Sciatic nerve (tissue), 2 donors: ENCODE measurements at places on chromosomes 3 and 15. TPM values are rescaled to one million over a fixed set of nuclear protein-coding genes. Genes with fewer than 3 reads are reported as not detected.

- DNase-seq: no peak
Observed at GRCh38 chr3:57675530-57675929, 17.3 kb downstream of the DENND6A start.

DNA sequence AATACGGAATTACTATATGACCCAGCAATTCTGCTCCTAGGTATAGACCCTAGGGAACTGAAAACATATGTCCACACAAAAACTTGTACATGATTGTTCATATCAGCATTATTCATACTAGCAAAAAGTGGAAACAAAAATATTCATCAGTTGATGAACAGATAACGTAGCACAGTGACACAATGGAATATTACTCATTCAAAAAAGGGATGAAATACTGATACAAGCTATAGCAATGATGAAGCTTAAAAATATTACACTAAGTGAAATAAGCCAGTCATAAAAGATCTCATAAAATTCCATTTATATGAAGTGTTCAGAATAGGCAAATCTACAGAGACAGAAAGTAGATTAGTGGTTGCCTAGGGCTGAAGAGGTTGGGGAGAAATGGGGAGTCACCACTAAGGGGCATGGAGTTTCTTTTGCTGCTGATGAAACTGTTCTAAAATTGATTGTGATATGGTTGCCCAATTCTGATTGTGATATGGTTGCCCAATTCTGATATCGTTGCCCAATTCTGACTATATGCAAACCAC, 10.5 kb downstream of the C15orf61 start:
- DNase-seq: no peak

GRCh38 chr3:101675709-101676215, 1.2 kb downstream of the ZBTB11 start:
- peak; percentile 78 for DNase-seq

- peak; percentile 77 for DNase-seq
Observed at GRCh38 chr3:10955711-10956453, 36.7 kb upstream of the SLC6A1 start.

DNA sequence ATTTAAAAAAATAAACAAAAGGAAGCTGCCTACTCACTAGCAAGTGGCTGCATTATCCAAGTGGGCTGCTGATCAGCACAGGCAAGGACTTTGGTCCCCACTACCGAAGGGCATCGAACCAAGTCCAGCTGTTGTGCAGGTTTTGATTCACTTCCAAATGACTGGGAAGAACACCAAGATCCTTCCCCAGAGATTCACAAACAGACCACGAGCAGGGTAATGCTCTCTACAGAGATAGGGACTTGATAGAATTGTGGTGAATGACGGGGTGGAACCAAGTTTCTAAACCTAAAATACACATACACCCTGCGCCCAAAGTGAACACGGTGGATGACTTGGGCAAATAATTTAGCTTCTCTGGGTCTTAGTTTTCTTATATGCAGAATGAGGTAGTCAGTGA, 203.7 kb upstream of the ICE2 start:
- DNase-seq: no peak

DNA sequence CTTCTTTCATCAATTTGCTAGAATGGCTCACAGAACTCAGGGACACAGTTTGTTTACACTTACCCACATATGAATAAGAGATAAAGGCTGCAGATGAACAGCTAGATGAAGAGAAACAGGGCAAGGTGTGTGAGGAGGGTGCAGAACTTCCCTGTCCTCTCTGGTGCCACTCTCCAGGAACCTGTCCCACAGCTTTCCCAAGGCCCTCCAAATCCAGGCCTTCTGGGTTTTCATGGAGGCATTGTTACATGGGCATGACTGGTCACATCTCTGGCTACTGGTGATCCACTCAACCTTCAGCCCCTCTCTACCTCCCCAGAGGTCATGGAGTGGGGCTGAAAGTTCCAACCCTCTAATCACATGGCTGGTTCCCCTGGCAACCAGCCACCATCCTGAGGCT, 73.6 kb downstream of the ITGB5 start:
- peak; percentile 32 for DNase-seq

DNA sequence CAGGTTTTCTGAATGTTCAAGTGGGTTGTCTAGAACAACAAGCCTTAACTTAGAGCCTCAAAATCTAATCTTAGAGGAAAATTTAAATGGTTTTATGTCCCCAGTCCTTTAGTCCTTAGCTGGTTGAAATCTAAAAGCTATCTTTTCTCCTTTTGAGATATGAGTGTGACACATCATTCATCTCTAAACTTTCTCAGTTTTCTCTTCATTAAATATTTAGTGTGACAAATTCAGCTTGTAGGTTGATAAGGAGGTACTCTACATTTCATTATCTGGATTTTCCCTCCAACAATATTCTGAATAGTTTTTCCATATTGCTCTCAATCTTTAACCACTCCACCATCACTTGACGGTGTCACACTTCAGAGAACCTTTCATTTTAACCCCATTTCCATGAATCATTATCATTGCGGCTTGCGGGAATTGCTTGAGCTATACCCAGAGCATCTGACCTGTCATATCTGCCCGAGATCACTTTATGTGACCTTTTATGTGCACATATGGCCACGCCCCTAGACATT, 16.1 kb upstream of the ATP8B4 start:
- no peak for DNase-seq

GRCh38 chr3:52200981-52201679, 3.2 kb downstream of the ALAS1 start:
- no peak for DNase-seq

DNA sequence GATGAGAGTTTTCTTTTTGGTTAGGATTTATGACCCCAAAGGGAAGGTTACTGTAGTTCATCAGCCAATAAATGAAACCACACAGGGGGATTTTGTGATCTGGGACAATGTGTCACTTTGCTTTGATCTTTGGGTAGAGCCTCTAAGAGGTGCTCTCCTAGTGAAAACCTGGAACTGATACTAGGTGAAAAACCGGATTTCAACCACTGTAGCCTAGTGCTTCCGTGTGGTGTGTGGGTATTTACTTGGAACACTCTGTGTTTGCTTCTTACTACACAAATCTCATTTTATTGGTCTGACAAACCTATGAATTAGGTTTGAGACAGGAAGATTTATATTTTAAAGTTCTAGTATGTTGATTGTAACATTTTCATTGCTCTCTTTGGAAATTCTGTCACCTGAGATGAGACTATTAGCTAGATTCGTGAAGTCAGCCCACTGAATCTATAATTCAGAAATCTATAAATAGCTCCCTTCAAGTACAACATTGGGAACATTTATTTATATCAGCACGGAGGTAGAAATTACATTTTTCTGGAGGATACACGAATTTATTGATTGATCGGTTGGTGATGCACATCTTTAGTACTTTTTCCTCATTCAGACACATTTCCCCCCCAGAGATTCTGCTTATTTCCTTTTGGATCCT, 119.8 kb downstream of the AKAP13 start:
- no peak for DNase-seq

DNA sequence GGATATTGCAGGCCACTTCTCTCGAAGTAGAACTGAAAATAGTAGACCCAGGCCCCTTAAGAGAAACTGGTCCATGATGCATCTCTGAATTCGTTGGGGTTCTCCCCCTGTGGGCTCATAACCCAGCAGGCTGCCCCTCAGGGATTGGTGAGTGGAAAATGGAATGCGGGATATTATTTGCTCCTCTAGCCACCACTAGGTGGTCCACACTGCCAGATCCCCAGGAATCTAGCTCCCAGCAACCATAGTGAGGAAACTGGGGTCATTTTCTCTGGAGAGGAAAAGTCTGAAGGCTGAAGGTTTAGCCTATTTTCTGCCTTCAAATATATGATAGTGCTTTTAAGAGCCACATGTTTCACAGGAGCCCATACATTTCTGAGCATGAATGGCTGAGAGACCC, 6.7 kb downstream of the CX3CR1 start:
- DNase-seq: no peak

DNA sequence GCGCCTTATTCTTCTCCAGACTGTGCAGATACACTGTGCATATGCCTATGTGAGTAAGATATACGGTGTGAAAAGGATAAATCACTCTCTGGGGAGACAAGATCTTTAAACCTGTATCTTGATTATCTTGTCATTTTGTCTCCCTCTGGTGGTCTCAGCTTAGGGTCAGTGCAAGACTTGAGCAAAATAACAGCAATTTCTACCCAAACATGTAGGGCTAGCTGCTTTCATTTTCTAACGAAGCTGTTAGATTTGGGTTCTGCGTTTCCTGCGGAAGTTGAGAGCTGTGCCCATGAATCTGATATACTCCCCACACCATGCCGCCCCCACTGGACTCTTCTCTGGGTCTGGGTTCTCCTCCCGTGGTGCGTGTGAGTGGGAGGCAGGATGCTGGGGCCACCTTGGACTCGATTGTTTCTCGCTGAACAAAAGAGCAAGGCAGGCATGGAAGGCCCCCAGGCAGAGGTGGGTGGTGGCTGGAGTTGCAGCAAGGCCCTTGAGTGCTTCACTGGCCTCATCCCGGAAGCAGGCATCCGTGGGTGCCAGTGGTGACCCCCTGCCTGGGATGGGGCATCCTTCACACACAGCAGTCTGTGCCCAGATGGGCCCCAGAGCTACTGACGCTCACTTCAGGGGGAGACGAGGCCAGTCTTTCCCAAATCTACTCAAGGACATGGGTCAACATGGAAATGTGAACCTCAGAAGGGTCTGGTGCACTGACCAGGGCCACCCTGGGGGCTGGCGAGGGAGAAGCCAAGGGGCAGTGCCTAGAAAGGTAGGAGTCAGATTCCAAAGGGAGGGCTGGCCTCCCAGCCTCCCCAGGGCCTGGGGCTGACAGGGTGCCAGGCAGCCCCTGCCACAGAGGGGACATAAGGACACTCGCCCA, 179.6 kb downstream of the NSMCE3 start:
- DNase-seq: no peak

DNA sequence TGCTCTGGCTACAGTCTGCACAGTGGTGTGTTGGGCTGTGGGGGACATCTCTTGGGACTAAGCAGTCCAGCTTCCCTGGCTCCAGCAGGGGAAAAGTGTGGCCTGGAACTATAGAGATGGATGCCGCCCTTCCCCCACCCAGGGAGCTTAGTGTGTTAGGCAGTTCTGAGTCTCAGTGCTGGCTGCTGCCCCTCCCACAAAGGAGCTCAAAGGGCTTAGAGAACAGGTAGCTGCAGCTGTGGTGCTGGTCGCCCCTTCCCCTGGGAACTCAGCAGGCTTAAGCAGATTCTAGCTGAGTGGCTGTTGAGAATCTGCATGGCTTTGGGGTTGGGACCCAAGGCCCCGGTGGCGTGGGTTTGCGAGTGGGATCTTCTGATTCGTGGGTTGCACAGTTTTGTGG, 190.8 kb downstream of the PDCD6IP start:
- no peak for DNase-seq

DNA sequence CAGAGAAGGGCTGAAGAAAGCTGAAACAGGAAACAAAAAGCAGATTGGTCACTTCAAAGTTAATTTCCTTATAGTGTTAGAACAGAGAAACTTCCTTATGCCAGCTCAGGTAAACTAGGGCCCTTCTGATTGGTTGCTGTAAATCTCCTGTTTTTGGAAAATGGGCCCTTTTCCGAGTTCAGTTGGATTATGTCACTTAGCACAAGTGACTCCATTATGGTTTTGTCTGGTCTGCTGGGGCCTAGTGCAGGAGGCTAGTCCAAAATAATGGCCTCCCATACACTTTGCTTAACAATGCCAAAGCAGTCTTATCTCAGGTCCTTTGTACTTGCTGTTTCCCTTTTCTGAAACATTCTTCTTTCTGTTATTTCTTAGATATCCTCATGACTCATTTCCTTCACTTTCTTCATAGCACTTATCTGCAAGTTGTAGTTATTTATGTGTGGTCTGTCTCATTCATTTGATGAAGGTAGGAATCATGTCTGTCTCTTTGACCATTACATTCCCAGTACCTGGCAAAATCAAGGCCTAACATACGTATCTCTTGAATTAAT, 7.7 kb upstream of the DCP1A start:
- no peak for DNase-seq

- DNase-seq: no peak
Observed at GRCh38 chr3:168533600-168533999, 437.9 kb upstream of the GOLIM4 start.

DNA sequence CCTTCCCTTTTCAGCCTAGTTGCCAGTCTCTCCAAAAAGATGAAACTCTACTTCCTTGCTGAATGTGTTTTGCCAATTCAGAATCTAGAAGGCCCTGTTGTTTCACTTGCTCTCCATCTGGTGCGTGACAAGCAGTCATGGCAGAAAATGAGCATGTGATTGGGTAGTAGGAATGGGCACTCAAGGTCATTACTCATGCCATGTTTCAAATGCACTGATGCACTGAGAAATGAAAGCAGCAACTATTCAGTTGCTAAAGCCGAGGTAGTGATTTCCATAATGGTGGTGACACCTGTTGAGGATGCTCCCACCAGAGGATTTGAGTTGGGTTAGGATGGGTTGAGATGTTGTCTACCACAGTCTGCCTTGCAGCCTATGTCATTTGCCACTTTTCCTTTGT, 12.7 kb downstream of the ZBTB38 start:
- DNase-seq: no peak

GRCh38 chr3:142999881-143000280, 1.5 kb upstream of the U2SURP start:
- no peak for DNase-seq

- no peak for DNase-seq
Observed at GRCh38 chr15:54707805-54708752, 488.7 kb downstream of the RSL24D1 start.

GRCh38 chr3:72143322-72143721, 358.4 kb upstream of the PROK2 start:
- no peak for DNase-seq

DNA sequence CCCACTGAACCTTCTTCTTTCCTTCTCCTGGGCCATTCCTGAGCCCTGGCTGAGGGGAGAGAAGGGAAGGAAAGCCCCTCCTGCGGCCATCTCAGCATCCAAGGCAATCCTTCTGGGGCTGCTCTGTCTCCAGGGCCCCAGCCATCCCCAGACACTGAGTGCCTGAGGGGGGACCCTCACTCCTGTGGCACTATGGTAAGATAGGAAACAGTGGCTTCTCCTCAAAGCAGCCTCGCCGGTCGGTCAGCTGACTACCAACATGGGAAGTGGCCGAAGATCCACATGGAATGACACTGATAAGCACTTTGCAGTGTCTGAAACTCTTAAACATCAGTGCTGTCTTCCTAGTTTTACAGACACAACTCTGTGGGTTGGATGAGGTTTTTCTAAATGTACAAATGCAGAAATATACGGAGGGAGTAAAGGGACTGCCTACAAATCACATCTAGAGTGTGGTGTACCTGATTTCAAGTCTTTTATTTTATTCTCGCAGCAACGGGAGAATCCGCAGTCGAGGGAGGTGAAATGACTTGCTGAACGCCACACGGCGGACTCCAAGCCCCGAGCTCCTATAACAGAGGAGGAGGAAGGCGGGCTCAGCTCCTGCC, 973 bp upstream of the ITPKA start:
- DNase-seq: no peak

- no peak for DNase-seq
Observed at GRCh38 chr3:42491881-42492507, 10.4 kb upstream of the VIPR1 start.

Gene MSL2
- total RNA-seq: 39.1 TPM

Gene RYK
- total RNA-seq: 60.9 TPM

Gene GABRB3
- total RNA-seq: 4.5 TPM
